CD4-positive, CD25-positive, alpha-beta regulatory T cell (primary cell): ENCODE measurements at places on chromosomes 1 and 21. TPM values are rescaled to one million over a fixed set of nuclear protein-coding genes. Genes with fewer than 3 reads are reported as not detected.

Gene RCSD1
- 174 TPM for total RNA-seq

Gene SGIP1
- not detected for total RNA-seq

Gene C1orf116
- 0.32 TPM for total RNA-seq

Gene ZMPSTE24
- total RNA-seq = 12.2 TPM
